ENCODE measurements at places on chromosomes 6 and 20. TPM values are rescaled to one million over a fixed set of nuclear protein-coding genes. Genes with fewer than 3 reads are reported as not detected.

GRCh38 chr6:126123226-126123625, 136.9 kb downstream of the TRMT11 start:
- no peak for DNase-seq

DNA sequence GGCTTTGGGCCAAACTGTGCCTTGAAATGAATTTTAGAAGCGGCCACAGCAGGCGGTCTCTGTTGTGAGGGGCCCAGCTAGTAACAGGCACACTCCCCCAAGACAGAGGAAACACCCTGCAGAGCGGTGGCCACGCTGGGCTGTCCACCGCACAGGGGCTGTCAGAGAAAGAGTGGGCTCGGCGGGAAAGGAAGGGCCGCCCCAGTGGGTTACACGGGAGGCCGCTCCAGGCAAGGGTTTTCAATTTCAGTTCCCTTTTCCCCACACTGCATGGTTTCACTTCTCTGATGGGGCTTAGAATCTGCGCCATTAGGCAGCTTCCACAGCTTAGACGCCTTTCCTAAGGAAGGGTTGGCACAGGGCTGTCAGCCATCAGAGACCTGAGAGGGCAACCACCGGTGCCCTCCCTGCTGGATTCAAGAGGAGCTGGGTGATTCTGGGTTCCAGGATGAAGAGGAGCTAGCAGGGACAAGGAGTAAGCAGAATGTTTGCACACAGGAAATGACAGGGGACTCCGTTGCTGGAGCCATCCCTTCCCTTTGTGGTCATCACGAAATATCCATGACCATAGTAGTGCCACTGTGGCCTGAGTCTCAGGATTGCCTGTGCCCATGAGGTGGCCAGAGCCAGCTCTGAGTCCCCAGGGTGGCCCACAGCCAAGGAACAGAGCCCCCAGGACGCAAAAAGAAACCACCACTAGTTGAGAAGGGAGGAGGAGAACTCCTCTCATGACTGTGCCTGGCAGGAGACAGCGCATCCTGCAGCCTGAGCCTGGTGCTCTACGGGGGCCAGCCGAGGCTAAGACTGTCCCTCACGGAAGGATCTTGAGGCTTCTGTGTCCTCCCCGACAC, 282.7 kb downstream of the NRN1 start:
- DNase-seq: no peak

DNA sequence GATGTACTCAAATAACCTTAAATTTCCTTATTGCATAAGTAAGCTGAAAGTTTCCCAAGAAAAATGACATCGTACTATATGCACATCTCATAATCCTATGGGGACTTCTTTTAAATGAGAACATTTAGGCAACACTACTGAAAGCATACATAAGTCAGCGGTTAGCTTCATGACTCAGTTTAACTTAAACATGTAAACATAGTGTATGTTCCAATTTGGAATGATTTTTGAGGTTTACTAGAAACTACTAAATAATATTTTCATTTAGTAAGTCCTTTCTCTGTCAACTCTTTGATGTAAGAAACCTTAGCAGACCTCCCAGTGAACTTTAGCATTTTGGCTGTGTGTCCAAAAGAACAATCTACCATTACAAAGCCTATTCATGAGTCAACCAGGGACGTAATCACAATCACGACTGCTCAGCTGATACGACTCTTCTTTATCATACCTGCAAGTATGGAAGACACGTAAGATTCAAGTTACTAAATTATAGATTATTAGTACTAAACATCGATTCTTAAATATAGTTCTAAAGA, 19.3 kb downstream of the HIVEP2 start:
- DNase-seq: no peak

- peak; percentile 62 for DNase-seq
Observed at GRCh38 chr6:32968867-32969684, 682 bp downstream of the BRD2 start.

- no peak for DNase-seq
Observed at GRCh38 chr6:132405143-132405915, 4.1 kb upstream of the MOXD1 start.

DNA sequence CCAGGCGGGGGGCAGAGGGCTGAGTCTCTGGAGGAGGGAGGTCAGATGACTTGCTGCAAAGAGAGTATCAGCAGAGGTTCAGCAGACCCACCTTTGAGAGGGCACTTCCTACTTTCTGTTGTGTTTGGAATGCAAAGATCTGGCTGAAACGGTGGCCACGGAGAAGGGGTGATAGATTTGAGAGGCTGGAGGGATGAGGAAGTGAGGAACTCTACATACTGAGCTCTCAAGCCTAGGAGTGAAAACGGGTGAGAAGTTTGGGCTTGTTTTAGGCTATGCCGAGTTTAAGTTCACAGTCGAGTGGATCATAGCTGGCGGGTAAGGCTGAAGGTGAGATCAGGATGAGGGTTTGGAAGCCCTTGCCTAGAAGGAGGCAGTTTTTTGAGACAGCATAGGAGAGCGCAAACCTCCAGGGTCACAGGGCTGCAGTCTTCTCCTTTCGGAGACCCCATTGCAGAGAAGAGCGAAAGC, 477 bp upstream of the ITPA start:
- DNase-seq: no peak

DNA sequence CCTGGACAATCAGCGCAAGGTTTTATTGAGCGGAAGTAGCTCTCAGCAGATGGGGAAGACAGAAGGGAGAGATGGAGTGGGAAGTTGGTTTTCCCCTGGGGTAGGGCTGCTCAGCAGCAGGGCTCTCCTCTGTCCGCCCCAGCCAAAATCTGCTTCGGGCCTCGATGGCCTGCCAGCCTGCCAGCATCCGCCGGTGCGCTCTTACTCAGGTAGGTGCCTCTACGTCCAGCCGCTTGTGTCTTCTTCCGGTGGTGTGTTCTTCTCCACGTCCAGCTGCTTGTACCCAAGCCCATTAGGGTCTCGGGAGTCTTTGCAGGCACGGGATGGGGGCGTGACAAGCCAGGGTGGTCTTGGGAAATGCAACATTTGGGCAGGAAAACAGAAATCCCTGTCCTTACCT, 1340.0 kb upstream of the MAP3K7 start:
- no peak for DNase-seq

- no peak for DNase-seq
Observed at GRCh38 chr20:36017048-36017951, 48.9 kb downstream of the CNBD2 start.

GRCh38 chr6:111558690-111559187, 46.9 kb downstream of the TRAF3IP2 start:
- no peak for DNase-seq

DNA sequence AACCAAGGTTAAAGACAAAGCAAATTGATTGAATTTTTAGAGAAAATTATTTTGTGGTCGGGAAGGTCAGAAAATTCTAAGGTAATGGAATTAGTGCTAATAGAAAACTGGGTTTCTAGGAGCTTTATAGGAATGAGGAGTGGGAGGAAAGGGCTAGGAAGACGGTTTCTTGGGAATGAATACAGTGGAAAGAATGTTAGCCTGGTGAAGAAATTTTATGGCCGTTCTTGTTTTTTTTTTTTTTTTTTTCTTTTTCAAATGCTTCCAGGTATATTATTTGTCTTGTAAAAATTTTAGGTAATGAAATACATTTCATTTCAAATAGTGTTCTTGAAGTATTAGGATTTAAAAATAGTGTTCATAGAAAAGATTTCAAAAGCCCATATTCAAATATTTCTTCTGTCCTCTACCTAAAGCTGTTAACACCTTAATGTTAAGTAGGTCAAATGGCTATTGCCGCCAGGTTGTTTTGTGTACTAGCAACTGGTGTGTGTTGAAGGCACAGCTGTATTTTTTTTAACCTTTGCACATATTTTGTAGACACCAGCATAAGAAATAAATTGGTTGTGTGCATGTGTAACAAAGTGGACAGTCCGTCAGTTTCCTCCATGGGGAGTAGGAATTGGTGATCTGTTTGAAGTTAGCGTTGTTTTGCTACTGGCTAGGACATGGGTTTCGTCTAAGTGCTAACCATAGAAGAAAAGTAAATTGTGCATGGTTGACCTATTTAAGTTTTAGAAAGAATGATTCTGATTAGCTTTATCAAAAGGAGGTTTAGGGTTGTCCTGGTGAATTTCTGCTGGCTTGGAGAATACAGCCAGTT, 32.3 kb downstream of the AFDN start:
- no peak for DNase-seq

DNA sequence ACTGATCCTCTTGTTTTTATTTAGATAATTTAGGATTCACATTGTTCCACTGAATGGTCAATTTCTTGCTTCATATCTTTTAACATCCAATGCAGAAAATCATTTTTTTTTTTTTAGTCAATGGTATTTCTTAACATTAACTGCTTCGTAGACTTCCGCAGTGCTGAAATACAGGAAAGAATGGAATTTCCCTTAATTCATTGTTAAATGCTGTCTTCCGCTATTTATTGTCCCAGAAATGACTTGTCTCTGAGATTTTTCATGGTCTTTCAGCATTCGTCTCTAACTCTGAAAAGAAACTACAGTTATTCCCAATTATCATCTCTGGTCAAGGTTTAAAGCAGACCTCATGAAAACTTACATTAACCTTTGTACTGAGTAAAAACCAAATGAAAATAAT, 1029.1 kb upstream of the MANEA start:
- no peak for DNase-seq

- DNase-seq: no peak
Observed at GRCh38 chr20:64176971-64177370, 12.7 kb downstream of the MYT1 start.

- DNase-seq: no peak
Observed at GRCh38 chr20:10984913-10985312, 311.1 kb upstream of the JAG1 start.

GRCh38 chr6:33075568-33076405, at the start of gene HLA-DPB1:
HLA-DPB1 (plus strand) TSS chr6:33075990; CDS start chr6:33076042, 52 bp downstream.
- peak; percentile 38 for DNase-seq

GRCh38 chr6:158279615-158280014, 32.6 kb upstream of the TULP4 start:
- no peak for DNase-seq

DNA sequence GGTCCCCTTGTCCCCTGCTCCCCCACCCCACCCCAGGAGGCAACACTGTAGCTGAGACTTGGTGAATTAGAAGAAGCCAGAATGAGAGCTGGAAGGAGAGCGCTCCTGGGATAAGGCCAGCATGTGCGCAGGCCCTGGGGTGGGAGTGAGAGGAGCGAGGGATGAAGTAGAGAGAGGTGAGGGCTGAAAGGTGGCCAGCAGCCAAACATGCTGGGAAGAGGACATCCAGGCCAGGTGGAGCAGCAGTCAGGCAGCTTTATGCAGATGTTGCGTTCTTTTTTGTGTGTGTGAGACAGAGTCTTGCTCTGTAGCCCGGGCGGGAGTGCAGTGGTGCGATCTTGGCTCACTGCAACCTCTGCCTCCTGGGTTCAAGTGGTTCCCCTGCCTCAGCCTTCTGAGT, 2.2 kb upstream of the BPIFB1 start:
- no peak for DNase-seq

GRCh38 chr6:80341330-80341729, 234.9 kb downstream of the BCKDHB start:
- DNase-seq: no peak

DNA sequence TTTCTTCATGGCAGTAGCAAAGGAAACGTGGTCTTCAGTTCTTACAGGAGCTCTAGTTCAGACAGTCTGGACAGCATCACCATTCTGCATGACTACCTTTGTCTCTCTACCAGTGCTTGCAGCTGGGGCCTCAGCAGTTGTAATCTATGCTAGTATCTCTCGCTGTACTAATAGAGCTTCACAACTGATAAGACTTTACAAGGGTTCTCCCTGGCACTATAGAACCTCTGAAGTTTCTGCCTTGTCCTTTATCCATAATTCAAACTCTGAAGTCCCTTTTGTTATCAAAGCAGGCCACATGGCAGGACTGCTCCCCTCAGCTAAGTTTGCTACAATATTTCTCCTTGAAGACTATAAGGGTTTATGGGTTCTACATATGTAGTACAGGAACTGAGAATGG, 842.1 kb upstream of the ADGRB3 start:
- DNase-seq: no peak

GRCh38 chr6:37624606-37625574, 72.8 kb downstream of the MDGA1 start:
- DNase-seq: peak; percentile 15

DNA sequence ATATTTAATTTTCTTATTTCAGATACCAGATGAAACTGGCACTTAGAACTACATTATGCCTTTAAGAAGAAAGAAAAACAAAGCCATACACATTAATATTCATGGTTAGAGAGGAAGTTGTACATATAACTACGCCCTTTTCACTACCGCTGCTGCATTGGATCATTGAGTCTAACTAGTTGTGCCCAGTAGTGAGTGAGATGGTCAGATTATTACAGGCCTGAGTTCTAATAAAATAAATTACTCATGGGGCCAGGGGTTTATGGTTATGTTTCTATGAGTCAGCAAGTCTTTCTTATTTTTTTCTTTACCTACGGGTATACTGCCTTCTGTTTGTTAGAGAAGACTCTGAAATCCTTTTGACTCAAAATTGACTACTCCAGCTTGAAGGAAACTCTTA, 11.5 kb downstream of the RIOK1 start:
- DNase-seq: no peak

DNA sequence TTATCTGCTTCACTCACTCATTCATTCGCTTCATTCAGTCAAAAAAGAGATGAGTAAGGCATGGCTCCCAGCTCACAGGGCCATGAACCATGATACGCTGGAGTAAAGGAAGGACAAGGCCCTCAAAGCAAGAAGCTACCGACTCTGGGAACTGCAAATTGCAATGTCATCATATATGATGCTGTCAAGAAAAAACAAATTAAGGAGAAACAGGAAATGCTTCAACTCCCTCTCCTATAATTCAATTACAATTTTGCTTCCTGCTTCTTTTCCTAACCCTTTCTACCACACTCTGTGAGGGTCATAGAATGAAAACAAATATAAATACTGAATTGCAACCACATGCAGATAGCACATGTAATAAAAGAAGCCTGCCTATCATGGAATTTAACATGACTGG, 725.7 kb upstream of the FLRT3 start:
- DNase-seq: no peak

DNA sequence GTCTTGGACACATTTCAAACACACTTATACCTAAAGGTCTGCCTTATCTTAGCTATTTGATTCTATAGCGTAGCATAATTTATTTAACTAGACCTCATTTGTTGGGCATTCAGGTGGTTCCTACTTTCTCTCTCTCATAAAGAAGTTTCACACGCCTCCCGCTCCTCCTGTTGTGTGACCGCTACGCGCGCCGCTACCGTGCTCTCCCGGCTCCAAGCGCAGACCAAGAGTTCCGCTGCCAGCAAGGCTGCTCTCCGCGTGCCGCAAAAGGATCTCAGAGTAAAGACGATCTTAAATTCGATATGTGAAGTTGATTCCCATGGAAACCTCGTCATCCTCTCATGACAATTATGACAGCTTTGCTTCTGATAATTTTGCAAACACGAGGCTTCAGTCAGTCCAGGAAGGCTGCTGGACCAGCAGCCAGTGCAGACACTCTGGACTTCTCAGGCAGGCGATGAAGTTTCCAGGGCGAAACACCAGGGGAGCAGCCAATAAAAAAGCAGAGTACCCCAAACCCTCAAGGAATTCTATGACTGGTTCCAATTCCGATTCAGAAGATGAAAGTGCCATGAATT, 20.4 kb downstream of the PRSS16 start:
- no peak for DNase-seq

ITPA gene
- 98.2 TPM for total RNA-seq

APOM gene
- 3.3 TPM for total RNA-seq

HTR1E gene
- total RNA-seq: not detected

LY86 gene
- total RNA-seq: 0.31 TPM

MEI4 gene
- total RNA-seq: not detected

All from CD8-positive, alpha-beta memory T cell (primary cell).